ENCODE measurements at places on chromosomes 4 and X. TPM values are rescaled to one million over a fixed set of nuclear protein-coding genes. Genes with fewer than 3 reads are reported as not detected.

Gene FAM47A
- not detected for total RNA-seq

Gene ING2
- 9.1 TPM for total RNA-seq

Gene ELF4
- total RNA-seq, result 19.5 TPM

Gene NAP1L5
- total RNA-seq, result 6.5 TPM

Gene ABLIM2
- total RNA-seq, result 2.8 TPM

Gene TCP11X2
- total RNA-seq, result not detected

Gene TRIML2
- 126 TPM for total RNA-seq

Gene PLP1
- total RNA-seq, result not detected

Data from mammary microvascular endothelial cell (primary cell).